ENCODE measurements at places on chromosomes 3 and 15.

- DNase-seq: no peak
Measured at GRCh38 chr15:40338921-40339620, 1.7 kb downstream of the CCDC9B start.

DNA sequence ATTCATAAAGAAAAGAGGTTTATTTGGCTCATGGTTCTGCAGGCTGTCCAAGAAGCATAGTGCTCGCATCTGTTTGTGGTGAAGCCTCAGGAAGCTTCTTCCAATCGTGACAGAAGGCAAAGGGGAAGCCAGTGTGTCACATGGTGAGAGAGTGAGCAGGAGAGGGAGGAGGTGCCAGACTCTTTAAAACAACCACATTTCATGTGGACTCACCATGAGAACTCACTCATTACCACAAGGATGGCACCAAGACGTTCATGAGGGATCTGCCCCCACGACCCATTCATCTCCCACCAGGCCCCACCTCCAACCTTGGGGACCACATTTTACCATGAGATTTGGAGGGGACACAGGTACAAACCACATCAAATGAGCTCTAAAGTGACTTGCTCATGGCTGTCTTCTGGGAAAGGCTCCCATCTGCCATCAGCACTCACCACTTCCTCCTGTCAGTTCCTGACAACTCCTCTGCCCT is 327.3 kb upstream of the TLE3 start:
- DNase-seq: no peak

- no peak for DNase-seq
Measured at GRCh38 chr3:21170964-21171363, 580.0 kb downstream of the ZNF385D start.

- no peak for DNase-seq
Measured at GRCh38 chr15:73317651-73318462, 50.9 kb downstream of the HCN4 start.

- DNase-seq: no peak
Measured at GRCh38 chr15:80586161-80586560, 108.9 kb upstream of the ABHD17C start.

DNA sequence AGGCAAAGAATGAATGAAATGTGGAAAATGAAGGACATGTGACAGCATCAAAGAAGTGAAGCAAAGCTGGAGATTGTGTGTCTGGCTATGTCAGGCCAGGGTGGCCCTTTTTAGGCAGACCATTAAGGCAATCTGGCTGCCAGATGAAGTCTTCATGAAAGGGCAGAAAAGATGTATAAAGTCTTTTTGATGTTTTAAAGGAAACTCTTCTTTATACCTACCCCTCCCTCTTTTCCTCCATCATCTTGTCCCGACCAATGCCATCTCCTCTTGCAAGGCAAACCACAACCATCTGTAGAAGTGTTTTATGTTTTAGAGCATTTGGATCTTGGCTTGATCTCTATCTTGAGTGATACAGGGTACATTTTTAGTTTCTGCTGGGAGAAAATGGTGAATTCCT is 259.2 kb downstream of the LSAMP start:
- DNase-seq: no peak

DNA sequence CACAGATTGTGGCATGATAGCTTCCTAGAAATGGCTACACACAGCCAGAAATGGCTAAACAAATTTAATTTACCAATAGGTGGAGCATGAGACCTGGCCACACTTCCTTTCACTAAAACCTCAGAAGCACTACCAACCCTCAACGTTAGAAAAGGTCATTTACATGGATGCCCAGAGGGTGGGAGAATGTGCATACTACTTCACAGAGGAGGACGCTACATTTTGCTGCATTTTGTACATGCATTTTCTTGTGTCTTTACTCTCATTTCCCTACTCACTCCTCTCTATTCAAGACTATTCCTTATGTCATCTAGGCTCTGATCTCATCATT is 40.1 kb downstream of the C2CD4B start:
- DNase-seq: peak; percentile 20

- no peak for DNase-seq
Measured at GRCh38 chr3:25856902-25857518, 67.1 kb downstream of the OXSM start.

DNA sequence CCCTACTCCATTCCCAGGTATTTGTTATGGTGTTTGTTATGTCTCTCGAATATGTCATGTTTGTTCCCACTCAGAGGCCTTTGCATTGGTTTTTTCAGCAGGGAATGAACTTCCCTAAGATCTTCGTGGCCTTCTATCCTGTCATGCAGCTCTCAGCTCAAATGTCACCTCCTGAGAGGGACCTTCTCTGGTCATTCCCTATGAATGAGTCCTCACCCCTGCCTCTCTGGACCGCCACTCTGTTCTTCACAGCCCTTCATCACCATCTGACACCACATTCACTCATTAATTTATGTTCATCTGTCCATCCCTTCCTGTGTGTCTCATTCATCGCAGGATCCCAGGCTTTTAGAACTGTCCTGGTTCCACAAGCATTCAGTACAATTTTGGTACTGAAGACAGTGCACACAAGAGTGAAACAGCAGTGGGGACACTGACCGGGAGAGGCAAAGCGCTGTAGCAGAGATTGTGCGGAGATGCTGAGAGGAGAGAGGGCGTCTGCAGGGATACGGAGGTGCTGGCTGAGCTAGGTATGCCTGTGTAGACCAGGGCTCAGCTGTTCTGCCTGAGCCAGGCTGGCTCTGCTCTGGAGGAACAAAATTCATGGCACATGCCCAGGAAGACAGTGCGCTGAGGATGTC is 132.3 kb downstream of the CHCHD6 start:
- no peak for DNase-seq

GRCh38 chr3:134718726-134719125 is 67.9 kb upstream of the KY start:
- no peak for DNase-seq

DNA sequence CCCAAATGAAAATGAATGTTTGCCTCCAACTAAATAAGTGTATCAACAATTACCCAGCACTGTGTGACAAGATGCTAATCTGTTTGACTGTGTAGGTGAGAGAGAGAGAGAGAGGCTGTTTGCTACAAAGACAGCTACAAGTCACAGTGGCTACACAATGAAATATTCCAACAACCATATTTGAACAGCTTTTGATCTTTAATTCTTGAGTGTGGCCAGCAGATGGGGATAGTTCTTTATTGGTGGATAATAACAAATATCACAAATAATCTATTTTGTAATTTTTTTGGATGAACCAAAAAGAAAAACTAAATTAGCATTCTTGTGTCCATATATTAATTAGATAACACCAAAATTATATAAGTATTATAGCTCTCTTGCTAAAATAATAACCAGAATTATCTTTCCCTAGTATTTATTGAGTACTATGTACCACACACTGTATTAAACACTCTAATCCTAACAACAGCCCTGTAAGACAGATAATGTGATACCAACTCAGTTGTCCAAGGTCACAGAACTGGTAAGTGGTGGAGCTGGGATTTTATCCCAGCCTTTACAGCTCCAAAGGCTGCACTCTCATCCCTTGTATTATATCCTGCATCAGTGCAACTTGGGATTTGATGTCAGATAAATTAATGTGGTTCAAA is 61.9 kb upstream of the C3orf80 start:
- DNase-seq: peak; percentile 14

DNA sequence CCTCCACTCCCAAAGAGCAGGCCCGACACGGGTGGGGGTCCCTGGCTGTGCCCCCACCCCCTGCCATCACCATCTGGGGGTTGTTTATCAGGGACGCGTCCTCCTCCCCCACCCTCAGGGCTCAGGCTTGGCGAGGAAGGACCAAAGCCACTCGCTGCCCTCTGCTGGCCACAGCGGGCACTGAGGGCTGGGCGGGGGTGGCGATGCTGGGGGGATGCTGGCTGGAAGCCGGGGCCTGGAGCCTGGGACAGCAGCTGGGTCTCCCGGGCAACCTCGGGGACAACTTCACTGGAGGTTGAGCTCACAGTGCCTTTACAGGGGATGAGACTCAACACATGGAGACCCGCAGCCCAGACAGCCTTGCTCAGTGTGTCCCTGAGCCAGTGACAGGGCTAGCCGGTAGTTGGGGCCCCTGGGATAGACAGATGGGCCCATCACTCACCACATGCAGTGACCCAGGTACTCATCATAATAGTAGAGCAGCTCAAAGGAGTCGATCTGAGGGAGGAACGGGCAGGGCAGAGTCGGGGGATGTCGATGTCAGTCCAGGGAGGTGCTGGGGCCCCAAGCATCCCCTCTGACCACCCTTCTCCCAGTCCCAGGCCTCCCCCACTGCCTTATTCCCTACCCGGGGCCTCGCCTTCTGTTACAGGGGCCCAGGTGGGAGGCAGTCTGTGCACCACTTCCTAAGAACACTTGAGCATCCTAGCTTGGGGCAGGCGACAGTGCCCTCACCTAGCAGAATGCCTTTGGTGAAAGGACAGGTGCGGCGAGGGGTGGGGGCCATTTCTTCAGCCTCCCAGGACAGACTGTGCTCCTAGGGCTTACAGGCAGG is 5.9 kb upstream of the CALML4 start:
- no peak for DNase-seq

GRCh38 chr3:28950614-28951013 is 330.3 kb upstream of the RBMS3 start:
- DNase-seq: no peak

GRCh38 chr15:60865507-60865906 is 363.6 kb downstream of the RORA start:
- DNase-seq: no peak

DNA sequence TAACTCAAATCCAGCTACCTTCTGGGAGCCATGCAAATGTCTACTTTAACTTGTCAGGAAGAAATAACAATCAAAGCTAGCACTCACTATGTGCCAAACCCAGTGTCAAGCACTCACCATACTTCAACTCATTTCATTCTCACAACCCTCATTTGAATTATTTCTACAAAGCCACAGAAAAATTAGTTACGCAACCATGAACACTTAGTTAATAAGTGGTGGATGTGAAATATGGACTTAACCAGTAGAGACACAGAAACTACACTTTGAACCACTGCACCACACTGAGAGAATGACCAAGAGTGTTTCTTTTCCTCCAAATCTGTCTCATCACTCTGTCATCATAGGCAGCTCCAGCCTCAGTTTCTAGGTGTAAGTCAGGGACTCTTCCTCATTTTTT is 91.0 kb upstream of the MBNL1 start:
- no peak for DNase-seq

DNA sequence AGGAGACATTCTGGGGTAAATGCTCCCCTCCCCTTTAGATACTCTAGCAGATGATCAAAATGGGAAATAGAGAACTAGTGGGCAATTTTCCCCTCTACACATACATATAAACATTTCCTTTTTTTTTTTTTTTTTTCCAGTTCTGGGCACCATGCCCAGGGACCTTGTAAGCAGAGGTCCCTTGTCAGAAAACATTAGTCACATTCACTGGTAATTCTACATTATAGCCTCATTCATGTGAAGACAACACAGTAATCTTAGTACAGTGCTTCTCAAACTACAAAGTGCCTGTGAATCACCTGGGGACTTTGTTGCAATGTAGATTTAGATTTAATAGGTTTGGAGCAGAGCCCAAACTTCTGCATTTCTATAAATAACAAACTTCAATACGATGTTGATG is 60.1 kb upstream of the ACTC1 start:
- no peak for DNase-seq

GRCh38 chr3:127492426-127492825 is 98.1 kb downstream of the TPRA1 start:
- no peak for DNase-seq

DNA sequence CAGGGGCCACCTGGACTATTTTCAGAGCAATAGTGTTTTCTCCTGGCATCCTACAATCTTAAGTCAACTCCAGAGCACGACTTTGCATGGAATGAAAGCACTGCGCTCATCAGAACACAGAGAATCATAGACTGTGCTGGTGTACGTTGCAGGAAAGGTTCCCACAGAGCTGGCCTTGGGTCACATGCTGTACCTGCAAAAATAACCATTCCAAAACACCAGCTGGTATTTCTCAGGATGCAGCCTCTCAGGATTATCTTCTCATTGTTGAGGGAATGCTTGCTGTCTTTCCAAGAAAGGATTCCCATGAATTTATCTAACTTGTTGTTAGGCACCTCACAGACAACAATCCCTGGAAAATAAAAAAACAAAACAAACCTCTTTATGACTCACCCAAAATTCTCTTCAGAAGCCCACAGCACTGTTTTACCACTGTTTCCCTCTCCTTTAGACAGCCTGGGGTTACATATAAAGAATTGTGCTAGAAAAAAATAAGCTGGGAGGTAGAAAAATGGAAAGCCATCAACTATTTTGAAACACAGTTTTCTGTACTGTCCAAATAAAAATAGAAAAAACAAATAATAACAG is 131.7 kb downstream of the ATP8B4 start:
- no peak for DNase-seq

DNA sequence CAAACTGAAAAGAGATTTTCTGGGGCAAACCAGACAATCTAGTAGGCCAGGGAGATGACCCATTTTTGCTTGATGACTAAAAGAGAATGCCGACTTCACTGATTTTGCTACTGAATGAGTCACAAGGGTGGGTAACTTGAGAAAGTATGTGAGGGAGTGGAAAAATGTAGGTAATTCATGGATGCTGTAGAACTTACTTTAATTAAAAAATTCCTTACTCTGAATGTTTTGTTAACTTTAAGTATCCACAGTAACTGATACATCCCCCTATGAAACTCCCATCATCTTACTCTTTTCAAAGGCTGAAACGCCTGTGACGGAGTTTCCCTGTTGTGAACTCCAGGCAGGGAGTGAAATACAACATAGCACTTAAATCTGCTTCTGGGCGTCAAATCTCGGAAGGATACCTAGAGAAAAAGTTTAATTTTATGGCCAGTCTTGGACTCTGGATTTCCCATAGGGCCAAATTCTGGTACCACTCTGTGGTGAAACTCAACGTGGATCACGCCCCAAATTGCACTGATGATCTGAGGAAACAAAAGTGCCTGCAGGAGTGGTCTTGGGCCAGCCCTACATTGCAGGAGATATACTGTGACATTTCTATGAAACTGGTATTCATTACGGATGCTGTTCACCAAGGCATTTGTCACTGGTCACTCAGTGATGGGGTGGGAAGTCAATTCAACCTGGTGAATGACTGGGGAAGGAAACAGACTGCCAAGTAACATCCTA is 24.0 kb downstream of the GOLIM4 start:
- no peak for DNase-seq

- peak; percentile 55 for DNase-seq
Measured at GRCh38 chr15:75204340-75205063, 2.8 kb downstream of the C15orf39 start.

DNA sequence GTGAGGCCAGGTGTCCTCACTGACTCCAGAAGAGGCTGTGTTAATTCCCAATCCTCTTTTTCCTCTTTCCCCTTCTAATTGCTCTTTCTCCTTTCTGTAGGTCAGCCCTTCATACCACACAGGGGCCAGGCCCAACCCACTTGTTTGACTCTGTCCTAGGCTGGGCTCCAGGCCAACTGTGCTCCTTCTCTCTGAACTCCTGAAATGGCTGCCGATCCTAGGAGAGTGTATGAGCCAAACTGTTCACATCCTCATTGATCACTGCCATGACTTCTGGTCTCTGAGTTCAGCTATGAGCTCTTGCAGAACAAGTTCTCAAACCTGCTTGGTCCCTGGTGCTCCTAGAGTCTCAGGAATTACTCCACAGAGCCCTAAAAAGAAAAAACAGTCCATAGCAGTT is 145.1 kb downstream of the VGLL4 start:
- DNase-seq: no peak
